Airway epithelial cell (primary cell): ENCODE measurements at places on chromosomes 3 and 15. TPM values are rescaled to one million over a fixed set of nuclear protein-coding genes. Genes with fewer than 3 reads are reported as not detected.

The ACTC1 gene
- total RNA-seq = not detected in 2 replicates

The SCAANT1 gene
- not detected in 2 replicates for total RNA-seq

The PPCDC gene
- total RNA-seq = 36.6 and 42.9 TPM in 2 replicates

The IMPG2 gene
- 0.05 and 0.07 TPM in 2 replicates for total RNA-seq

The MESP2 gene
- 0.37 and 0.42 TPM in 2 replicates for total RNA-seq

The LNP1 gene
- 2.6 and 3.1 TPM in 2 replicates for total RNA-seq

The TMEM266 gene
- 0.07 TPM in 1 of 2 replicates, not detected in the other for total RNA-seq

The HRH1 gene
- 2.6 and 3.2 TPM in 2 replicates for total RNA-seq

The SPINT1 gene
- total RNA-seq = 330 and 346 TPM in 2 replicates

The LMCD1 gene
- total RNA-seq = 8.4 and 9.7 TPM in 2 replicates

The MYRIP gene
- total RNA-seq = not detected in 2 replicates

The CP gene
- 0.21 and 1.1 TPM in 2 replicates for total RNA-seq

The LDHAL6B gene
- total RNA-seq = not detected in 2 replicates

The CAMP gene
- not detected in 2 replicates for total RNA-seq

The NANOGP8 gene
- not detected in 2 replicates for total RNA-seq

The ANKUB1 gene
- 1.7 and 2.0 TPM in 2 replicates for total RNA-seq

The MB21D2 gene
- total RNA-seq = 4.7 and 5.1 TPM in 2 replicates

The PRICKLE2 gene
- 5.7 and 9.2 TPM in 2 replicates for total RNA-seq

The C2CD4A gene
- total RNA-seq = 1.3 and 2.1 TPM in 2 replicates

The ADAMTS17 gene
- 1.1 and 2.0 TPM in 2 replicates for total RNA-seq

The BTD gene
- total RNA-seq = 9.2 and 12.5 TPM in 2 replicates

The FURIN gene
- 96.0 and 106 TPM in 2 replicates for total RNA-seq

The CFAP91 gene
- total RNA-seq = 0.07 TPM in 1 of 2 replicates, not detected in the other

The SLC27A2 gene
- total RNA-seq = 4.4 and 7.3 TPM in 2 replicates

The ZNF860 gene
- total RNA-seq = 1.6 and 2.5 TPM in 2 replicates

The FAM43A gene
- 2.6 and 4.1 TPM in 2 replicates for total RNA-seq
